ENCODE measurements at places on chromosomes 16 and 17.

- DNase-seq = no peak
Measured at GRCh38 chr17:39150104-39150634, 1.3 kb downstream of the PLXDC1 start.

DNA sequence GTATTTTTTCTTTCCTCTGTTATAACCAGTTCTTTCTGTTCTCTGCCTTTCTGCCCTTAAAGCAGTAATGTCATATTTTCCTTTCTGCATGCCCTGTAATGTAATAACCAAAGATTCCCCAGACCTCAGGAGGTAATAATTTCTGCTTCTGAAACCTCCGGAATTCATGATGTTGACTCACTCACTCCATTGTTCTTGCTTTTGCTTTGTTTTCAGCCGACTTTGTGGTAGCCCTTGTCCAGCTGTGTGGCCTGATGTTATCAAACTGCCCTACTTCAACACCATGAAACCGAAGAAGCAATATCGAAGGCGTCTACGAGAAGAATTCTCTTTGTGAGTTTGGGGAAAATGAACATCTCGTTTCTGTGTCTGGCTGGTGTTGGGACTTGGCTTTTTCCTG lies 55.9 kb downstream of the CDK12 start:
- DNase-seq = no peak

DNA sequence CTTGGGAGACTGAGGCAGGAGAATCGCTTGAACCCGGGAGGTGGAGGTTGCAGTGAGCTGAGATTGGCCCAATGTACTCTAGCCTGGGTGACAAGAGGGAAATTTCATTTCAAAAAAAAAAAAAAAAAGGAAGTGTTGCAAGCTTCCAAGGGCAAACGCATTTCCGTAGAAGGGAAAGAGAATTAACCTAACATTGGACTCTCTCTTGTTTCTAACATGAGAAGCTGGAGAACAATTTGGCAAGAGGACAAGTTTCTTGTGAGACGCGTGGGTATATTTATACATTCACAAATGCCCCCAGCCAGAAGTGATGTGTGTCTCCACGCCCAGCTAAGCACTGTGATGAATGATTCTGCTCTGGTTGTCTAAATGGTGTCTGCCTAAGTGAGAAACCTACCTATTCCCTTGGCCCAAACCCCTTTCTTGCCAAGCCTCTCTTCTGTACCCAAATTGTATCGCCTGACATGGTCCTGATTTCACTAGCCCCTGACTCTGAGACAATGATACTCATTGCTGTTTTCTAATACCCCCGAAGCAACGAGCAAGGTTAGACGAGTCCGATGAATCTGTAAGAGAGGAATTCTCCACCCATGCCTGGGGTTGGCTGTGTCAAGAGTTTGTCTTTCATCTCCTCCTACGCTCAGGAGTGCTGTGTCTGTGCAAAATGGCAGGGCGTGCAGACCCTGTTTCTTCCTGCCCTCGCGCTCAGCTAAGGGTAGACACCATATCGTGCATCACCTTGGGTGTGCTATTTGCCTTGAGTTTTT lies 14.2 kb upstream of the ST6GALNAC2 start:
- no peak for DNase-seq

- no peak for DNase-seq
Measured at GRCh38 chr16:83238949-83239691, 568.7 kb upstream of the HSBP1 start.

DNA sequence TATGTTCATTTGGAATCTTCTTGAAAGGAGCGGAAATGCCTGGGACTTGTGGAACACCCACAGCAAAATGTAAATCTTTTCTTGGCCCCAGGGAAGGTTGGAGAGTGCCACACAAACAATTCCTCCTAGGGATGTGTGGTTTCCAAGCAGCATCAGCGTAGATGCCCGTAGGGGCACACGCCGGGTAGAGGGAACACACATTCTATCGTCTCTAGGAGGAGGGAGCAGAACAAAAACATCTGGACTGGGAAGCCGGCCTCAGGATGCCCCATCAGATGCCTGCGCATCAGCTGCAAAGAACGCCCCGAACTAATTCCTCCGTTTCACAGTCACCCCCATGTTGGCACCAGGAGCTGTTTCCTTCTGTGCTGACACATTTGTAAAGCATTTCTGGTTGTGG lies 357.9 kb upstream of the ZFHX3 start:
- no peak for DNase-seq

DNA sequence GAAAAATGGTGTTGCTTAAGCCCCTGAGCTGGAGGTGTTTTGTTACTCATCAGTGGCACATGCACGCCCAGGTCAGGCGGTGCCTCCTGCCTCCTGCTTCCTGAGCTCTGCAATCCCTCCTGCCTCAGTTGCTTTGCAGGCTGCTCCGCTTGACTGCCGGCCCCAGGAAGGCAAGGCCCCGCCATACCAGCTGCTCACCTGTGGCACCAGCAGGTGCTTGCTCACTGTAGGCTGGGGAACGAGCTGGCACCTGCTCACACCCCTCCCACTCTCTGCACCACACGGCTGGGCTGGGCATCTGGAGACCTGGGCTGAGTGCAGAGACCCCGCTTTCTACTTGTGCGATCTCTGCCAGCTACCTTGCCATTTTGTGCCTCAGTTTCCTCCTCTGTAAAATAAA lies 200.2 kb downstream of the RBFOX3 start:
- no peak for DNase-seq

- DNase-seq = no peak
Measured at GRCh38 chr17:76104140-76104895, 731 bp upstream of the EXOC7 start.

GRCh38 chr17:72715906-72716572 lies 376.4 kb downstream of the SLC39A11 start:
- no peak for DNase-seq

DNA sequence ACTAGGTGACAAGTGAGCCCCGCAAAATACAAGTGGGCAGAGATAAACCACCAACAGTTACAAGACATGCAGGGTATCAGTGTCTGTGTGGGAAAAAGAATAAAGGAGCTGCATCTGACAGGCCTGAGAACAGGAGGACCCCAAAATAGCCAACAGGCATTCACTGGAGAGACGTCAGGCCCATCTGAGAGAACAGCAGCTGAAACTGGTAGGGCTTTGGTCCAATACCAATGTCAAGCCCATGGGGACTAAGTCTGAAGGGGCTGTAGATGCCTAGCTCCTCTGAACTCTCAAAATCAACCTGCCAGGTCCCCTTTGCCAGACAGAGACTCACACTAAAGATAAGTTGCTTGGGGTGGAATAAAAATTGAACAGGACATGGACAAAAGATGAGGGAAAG lies 30.5 kb upstream of the TANC2 start:
- DNase-seq = no peak

DNA sequence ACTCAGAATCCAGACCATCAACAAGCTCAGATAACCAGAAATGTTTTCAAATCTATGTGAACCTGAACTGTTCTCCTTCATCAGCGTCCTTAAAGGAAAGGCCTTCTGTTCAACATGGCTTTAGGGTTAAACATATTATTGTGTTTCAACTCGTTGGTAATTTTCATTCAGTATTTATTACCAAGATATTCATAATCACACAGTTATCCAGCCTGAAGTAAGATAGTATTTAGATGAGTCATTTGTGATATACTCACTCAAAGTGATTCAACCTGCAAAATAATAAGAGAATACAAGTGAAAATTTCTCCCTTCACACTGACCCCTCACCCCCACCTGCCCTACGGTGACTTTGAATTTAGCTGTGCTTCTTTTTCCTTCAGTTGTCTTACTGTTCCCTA lies 3.0 kb downstream of the CYLD start:
- no peak for DNase-seq

DNA sequence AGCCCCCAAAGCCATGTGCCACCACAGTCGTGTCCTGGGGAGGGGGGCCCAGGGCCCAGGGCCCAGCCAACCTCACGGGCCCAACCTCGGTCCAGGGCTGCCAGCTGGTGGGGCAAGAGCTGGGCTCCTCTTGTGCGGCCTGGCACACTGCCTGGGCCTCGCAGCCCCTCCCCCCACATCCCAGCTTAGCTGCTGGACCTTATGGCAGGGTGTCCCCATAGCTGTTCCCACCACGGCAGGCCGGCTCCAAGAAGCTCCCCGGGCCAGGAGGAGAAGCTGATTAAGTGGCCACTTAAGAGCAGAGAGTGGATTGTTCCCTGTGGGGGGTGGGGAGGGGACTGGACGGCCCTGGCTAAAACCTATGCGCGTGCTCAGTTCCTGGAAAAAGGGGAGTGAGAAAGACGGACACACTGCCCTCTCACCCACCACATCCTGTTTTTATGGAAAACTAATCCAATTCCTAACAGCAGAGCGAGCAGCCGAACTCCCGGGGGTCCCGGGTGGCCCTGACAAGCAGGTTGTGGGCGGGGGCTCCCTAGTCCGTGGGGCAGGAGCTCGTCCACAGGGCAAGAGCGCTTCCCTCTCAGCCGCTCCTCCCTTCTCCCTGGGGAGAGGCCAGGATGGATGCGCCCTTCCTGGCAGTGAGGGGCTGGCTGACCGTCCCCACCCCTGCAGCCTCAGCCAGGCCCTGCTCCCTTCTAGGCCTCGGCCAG lies 16.8 kb downstream of the PIEZO1 start:
- no peak for DNase-seq

- no peak for DNase-seq
Measured at GRCh38 chr17:59650642-59651041, 30.9 kb downstream of the CLTC start.

- DNase-seq = no peak
Measured at GRCh38 chr16:67666032-67666551, 458 bp downstream of the ENKD1 start.

- DNase-seq = no peak
Measured at GRCh38 chr16:31367853-31368252, 12.9 kb downstream of the ITGAX start.

DNA sequence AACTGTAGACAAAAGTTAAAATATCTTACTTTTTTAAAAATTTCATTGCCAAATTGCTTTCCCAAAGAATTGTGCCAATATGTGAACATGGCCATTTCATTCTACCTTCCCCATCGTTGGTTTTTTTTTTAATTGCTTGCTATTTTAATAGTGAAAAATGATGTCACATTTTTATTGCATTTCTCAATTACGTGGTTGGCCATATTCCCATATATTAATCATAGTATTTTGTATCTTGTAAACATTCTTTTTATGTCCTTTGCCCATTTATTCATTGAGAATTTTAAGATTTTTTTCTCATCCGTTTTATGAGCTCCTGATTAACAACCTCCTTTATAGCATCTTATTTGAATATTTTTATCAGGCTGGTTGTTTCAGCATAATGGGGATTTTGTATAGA lies 7.2 kb downstream of the OMG start:
- no peak for DNase-seq

GRCh38 chr17:78345791-78346494 lies 13.9 kb downstream of the SOCS3 start:
- no peak for DNase-seq

DNA sequence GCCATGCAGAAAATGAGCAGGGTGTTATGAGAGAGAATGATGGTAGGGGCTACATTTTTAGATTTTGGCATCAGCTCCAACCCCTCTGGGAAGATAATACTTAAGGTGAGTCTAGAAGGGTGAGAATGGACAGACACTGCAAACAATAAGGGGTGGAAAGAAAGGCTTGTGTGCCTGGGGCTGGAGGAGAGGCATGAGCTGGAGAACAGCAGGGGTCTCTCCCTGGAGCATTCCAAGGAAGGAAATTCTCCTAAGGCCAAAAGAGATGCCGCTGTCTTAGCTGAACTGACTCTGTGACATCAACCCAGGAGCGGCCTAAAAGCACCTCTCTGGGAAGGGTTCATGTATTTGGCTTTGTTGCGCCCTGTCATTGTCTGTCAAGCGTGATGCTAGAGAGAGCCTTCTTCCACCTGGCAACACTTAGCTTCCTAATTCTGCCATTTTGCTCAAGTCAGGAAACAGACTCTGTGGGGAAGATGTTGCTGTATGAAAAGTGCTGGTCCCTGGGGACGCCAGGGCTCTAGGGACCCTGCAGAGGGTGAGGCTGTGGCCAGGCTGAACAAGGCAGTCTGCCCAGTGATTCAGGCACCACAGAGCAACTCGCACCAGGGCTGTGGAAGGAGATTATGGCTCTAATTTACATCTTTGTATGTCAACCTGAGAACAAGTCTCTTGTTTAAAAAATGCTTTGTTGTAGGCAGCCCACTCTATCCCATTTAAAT lies 225.7 kb downstream of the CBLN1 start:
- DNase-seq = no peak

GRCh38 chr17:1843947-1844346 lies 14.1 kb downstream of the RPA1 start:
- no peak for DNase-seq

DNA sequence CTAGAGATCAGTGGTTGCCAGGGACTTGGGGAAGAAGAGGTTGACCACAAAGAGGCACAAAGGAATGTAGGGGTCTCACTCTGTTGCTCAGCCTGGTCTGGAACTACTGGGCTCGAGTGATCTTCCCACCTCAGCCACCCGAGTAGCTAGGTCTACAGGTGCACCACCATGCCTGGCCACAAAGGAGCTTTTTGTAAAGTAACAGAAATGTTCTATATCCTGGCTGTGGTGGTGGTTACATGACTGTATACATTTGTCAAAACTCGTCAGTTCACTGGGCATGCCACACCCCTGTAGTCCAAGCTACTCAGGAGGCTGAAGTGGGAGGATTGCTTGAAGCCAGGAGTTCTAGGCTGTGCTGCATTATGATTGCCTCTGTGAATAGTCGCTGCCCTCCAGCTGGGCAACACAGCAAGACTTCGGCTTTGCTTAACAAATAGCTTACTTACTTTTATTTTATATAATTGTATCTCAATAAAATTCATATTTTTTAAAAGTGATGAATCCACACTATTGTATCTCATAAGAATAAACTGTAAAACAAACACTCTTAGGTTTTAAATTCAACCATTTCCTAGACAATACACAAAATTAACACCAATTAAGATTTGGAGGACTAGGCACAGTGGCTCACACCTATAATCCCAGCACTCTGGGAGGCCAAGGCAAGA lies 5.0 kb downstream of the SKA2 start:
- no peak for DNase-seq

DNA sequence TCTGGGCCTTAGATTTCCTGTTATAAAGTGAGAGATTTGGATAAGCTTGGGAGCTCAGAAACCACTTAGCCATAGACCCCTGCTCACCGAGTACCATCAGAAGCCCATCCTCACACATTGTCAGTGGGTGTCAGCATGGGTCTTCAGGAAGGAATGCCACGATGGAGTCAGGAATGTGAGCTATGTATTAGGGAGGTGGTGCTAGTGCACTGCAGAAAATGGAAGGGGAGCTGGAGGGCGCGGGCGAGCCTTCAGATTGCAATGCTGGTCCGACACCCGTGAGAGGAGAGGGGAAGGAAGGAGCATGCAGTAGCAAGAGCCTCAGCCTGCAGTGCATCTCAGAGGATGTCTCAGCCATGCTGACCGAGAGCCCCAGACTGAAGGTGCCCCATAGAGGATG lies 294.5 kb downstream of the FOXL1 start:
- DNase-seq = no peak

- no peak for DNase-seq
Measured at GRCh38 chr17:27939474-27940465, 46.6 kb upstream of the LYRM9 start.
